Activated T-cell treated with anti-CD3 and anti-CD28 coated beads for 4 hours (primary cell): ENCODE measurements at places on chromosomes 7 and 10.

- no peak for DNase-seq
Measured at GRCh38 chr10:42942279-42942950, 134.5 kb upstream of the RET start.

DNA sequence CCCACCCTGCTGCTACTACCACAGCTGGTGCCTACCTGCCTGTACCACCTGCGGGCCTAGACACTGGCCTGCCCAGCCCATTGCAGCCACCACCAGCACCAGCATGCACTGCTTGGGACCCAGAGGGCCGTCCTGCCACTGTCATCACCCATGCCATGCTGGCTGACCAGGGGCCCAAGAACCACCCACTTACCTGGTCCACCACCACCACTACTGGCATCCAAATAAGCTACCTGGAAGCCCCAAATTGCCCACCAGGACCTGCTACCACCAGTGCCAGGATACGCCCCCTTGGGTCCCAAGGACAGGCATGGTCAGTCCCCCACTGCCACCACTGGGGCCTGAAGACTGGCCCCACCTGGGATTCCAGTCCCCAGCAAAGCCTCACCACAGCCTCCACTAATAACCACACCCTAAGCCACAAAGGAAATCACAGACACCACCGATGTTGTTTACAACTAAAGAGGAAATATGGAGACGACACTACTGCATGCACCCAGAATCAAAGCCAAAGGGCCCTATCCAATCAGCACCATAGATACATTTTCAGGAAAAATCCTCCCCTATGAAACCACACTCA, 70.5 kb upstream of the DIP2C start:
- no peak for DNase-seq

DNA sequence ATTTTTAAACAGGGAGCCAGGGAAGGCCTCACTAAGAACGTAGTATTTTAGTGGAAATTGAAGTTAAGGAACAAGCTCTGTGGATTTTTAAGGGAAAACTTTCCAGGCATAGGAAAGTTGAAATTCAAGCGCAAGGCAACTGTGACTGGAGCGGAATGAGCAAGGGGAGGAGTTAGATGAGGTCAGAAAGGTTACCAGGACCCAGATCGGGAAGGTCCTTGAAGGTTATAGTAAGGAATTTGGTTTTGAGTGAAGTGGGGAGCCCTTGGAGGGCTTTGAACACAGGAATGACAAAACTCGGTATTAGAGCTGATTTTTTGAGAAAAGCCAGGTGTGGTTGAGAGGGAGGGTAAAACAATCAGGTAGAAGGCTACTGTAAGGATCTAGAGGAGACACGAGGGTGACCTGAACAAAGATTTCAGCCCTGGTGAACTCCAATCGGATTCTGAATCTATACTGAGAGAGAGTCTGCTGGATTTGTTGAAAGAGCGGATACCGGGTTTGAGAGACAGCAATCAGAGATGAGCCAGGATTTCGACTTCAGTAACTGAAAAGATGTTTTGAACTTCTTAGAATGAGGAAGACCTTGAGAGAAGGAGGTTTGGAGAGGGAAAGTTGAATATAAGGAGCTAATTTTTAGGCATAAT, 1013.9 kb downstream of the NRG3 start:
- no peak for DNase-seq

- no peak for DNase-seq
Measured at GRCh38 chr10:48605786-48606529, 1.1 kb upstream of the ARHGAP22 start.

GRCh38 chr7:18698258-18698734, 202.7 kb downstream of the HDAC9 start:
- no peak for DNase-seq

GRCh38 chr10:42984761-42985325, 92.0 kb upstream of the RET start:
- DNase-seq = no peak

DNA sequence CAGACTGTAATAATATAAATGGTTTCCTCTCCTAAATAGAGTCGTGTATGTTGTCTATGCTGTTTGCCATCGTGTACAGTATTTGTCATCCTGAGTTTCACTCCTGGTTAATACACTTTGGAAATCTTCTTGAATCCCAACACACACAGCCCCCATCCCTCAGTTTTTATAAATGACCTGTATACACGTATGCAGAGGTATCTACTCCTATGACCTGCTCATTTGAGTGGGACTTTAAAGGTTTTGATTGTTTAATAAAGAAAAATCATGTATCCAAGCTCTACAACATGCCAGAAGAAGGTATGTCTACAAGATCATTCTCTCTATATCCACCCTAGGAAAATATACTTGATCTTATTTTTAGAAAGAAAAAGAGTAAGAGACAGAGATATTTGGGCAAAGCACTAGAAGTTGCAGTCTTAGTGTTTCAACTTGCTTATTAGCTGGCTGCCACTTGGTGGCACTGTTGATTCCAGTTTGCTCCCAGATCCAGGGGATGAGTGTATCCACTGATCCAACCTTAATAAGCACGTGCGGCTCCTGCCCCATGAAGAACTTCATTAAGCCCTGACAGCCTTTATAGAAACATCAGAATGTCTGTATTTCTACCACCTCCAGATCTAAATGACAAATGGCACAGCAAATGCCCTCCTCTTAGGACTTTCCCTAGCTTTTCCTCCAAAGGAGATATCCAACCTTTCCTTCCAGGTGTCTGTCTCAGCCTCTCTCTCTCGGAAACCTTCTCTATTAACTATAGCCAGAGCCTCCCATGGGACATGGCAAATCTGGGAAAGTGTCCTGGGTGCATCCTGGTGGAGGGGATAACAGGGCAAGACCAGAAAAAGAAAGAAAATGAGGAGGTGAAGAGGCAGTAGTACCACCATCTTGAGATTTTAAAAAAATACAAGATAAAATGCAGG, 181.6 kb upstream of the NEBL start:
- DNase-seq = no peak

DNA sequence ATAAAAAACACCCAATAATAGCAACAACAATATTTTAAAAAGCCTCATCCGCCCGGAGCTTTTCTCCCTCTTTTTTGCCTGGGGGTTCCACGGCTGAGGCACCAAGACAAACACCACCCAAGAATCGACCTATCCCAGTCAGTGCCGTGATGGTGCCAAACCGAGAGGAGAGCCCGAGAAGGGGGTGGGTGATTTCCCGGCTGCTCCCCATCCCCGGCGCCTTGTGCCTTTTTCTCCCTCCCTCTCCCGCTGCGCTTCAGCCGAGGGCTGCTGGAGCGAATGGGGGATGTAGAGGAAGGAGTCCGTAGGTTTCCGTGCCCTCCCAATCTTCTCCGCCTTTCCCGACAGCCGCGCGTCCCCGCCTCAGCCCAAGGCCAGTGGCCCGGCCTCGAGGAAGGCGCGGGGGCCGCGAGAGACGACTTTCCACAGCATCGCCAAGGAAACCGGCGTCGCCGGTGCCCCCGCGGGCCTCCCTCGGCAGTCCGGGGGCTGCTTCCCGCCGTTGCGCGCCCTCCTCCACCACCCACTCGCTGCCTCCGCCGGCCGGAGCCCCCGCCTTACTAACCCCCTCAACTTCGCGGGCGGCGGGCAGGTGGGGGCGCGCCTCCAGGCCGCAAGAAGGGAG, 1.3 kb downstream of the EGR2 start:
- DNase-seq = peak; percentile 44

GRCh38 chr7:106042196-106042611, 69.9 kb downstream of the SYPL1 start:
- no peak for DNase-seq

GRCh38 chr7:10708447-10708846, 265.2 kb upstream of the PHF14 start:
- DNase-seq = no peak

DNA sequence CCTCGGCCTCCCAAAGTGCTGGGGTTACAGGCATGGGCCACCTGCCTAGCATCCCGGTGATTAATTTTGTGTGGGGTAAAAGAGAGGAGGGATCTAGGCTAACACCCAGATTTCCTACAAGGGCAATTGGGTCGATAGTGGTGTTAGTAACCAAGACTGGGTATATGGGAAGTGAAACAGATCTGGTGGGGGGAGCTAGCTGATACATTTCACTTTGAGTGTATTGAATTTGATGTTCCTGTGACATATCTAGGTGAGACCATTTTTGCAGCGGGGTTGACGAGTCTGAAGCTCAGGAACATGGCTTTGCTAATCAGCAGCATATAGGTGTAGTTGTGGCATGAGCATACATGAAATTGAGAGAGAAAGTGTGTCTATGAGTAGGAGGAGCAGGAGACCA, 12.0 kb downstream of the CLCN1 start:
- DNase-seq = no peak

GRCh38 chr10:117626228-117626627, 83.7 kb downstream of the EMX2 start:
- no peak for DNase-seq

DNA sequence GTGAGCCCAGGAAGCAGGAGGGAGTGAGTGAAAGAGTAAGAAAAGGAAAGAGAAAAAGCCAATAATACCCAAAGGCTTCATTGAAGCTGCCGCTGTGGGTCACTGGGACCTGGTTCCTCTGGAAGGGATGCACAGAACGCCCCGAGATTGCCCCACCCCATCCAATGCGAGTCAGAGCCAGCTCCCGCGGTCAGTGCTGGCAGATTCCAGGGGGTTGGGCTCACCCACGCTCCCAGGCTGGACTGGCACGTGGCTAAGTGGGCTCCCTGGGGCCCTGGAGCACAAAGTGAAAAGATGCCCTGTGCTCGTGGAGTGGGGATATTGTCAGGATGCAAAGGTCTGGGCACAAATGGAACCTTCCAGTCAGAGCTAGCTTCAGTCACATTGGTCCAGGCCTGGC, 117.0 kb downstream of the OAT start:
- DNase-seq = no peak

DNA sequence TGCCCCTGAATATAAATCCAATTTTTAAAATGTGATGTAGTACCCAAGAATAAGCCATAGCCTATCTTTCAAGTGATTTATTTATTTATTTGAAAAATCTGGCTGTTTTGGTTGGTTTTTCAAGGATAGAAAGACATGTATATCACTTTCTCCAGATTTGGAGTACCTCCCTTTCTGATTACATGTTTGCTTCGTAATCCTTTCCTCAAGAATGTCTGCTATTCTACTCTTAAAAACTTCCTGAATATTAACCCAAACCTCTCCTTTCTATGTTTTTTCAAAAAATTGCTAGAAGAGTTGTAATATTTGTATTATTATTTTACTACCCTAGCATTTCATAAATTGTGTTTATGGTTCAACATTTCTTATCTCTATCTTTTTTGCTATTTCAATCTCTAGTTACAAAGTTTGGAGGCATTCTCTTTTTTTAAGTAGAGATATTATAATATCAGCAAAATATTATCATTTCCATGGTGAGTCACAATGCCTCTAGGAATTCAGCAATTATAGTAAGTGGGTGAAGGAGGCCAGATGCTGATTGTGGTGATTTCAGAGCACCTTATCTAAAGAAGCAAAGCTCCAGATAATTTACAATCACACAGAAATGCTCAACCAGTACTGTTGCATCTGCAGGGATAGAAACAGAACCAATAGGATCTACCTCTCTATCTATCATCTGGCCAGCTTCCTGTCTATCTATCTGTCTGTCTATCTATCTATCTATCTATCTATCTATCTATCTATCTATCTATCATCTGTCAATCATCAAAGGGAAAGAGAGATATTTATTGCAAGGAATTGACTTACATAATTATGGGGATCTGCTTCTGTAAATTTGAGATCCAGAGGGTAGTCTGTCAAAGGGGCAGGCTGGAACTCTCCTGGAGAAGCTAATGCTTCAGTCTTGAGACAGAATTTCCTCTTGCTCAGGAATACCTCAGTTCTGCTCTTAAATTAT, 412.5 kb upstream of the SEMA3C start:
- no peak for DNase-seq

GRCh38 chr10:76665029-76665428, 972.6 kb downstream of the KCNMA1 start:
- DNase-seq = no peak

GRCh38 chr7:149827089-149827981, 10.8 kb upstream of the ZNF862 start:
- no peak for DNase-seq

GRCh38 chr7:146720195-146720594, 603.6 kb downstream of the CNTNAP2 start:
- no peak for DNase-seq
